ENCODE measurements at places on chromosomes 13 and 19. TPM values are rescaled to one million over a fixed set of nuclear protein-coding genes. Genes with fewer than 3 reads are reported as not detected.

The EDNRB gene
- not detected for total RNA-seq

The ZNF723 gene
- not detected for total RNA-seq

The EMC10 gene
- 39.1 TPM for total RNA-seq

The KLF16 gene
- 44.4 TPM for total RNA-seq

The MAP3K10 gene
- total RNA-seq = 38.4 TPM

The FAM124A gene
- 0.44 TPM for total RNA-seq

The RDH8 gene
- not detected for total RNA-seq

The OR7D2 gene
- total RNA-seq = not detected

The TEX26 gene
- not detected for total RNA-seq

The CATSPERD gene
- total RNA-seq = 0.26 TPM

The GGN gene
- 0.74 TPM for total RNA-seq

The PPP1R12C gene
- 177 TPM for total RNA-seq

The RNF225 gene
- 0.77 TPM for total RNA-seq

The KCNC3 gene
- 21.7 TPM for total RNA-seq

The CD209 gene
- not detected for total RNA-seq

All from OCI-LY7 (cell line).